ENCODE measurements at places on chromosomes 1 and 21. TPM values are rescaled to one million over a fixed set of nuclear protein-coding genes. Genes with fewer than 3 reads are reported as not detected.

DNA sequence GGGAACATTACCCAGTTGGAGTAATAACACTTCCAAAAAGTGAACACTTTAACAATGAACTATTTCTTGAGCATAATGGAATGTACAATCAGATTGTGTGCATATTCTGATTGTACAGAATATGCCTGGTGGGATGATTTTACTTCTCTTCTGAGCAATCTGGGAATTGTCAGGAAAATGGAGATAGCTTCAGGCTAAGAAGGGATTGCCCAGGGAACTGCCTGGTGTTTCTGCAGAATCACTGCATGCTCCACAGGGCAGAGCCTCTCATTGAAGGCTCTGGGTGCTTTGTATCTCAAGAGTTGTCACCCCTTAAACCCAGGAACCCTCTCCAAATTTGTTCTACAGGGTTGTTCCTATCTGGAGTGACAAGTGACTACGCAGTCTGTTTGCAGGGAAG lies 51.2 kb downstream of the UTP25 start:
- no peak for DNase-seq

- DNase-seq = no peak
These were observed 239.1 kb upstream of the FGGY start for GRCh38 chr1:59057796-59058195.

DNA sequence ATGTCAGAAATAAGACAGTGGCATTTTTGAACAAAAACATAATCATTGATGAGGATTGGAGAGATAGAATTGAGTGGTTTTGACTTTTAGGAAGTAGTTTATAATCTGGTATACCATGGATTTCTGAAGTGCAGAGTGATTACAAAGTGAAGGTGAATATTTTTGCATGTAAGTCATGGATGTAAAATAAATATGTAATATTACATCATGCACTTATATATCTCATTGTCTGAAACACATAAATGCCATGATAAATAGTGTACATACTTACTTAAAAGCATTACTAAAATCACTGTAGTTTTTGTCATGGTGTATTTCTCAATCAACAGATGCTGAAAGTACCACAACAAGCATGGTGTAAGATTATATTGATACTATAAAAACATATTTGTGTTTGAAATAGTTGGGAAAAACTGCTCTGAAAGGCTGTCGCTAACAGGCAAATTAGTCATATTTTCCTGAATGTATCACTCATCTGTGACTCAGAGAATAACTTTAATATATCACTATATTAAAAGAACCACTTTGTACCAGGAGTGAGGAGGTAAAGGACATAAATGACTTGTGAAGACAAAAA lies 24.8 kb upstream of the RGS18 start:
- DNase-seq = no peak

- peak; percentile 88 for DNase-seq
These were observed 11.2 kb upstream of the ADAMTSL4 start for GRCh38 chr1:150537732-150538684.

Gene LRRC8C
- 2.2 TPM for total RNA-seq

Gene PGLYRP4
- total RNA-seq = not detected

- DNase-seq = no peak
These were observed 9.1 kb downstream of the ABCA4 start for GRCh38 chr1:94111879-94112278.

GRCh38 chr1:71039661-71040262 lies 7.9 kb downstream of the PTGER3 start:
- no peak for DNase-seq

- no peak for DNase-seq
These were observed 117.4 kb downstream of the DMRTA2 start for GRCh38 chr1:50305808-50306207.

GRCh38 chr21:39900491-39900890 lies 33.3 kb downstream of the PCP4 start:
- peak; percentile 30 for DNase-seq

- no peak for DNase-seq
These were observed 885 bp downstream of the OR2T10 start for GRCh38 chr1:248596615-248597014.

GRCh38 chr21:44407493-44407892 lies 47.8 kb upstream of the LRRC3 start:
- no peak for DNase-seq

DNA sequence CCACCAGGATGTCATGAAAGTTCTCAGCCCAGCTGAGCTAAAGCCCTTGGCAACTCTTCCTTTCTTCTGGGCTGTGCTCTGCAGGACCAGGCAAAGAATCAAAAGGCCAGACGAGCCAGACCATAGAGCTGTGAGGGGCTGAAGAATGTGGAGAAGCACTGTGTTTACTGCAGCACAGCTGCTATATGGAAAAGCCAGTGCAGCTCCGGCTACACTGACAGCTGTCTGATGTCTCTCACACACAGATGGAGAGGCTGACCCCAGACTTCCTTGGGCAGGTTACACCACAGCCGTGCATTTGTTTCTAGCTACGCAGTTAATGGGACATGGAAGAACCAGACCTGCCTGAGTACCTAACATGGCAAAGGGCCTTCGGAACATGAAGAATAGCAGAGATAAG lies 40.3 kb downstream of the CD247 start:
- DNase-seq = no peak

Gene AKR7A3
- 1.2 TPM for total RNA-seq

Gene CHAF1B
- total RNA-seq = 2.4 TPM

DNA sequence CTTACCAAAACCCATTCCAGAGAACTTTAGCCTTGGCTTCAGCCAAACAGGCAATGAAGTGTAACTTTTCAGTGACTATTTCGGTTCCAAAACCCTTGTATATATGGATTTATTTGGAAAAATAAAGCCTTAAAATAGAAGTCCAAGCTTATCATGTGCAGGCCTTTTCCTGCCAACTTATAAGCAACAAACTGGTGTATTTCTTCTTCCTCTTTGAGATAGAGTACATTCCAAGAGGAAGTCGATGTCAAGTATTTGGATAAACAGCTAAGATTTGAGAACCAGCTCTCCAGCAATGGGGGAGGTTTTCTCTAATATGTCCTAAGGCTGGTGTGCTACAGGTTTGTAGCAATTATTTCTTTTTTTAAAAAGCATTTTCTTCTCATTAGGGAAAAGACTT lies 407.8 kb downstream of the DUSP10 start:
- no peak for DNase-seq

Gene NR5A2
- not detected for total RNA-seq

DNA sequence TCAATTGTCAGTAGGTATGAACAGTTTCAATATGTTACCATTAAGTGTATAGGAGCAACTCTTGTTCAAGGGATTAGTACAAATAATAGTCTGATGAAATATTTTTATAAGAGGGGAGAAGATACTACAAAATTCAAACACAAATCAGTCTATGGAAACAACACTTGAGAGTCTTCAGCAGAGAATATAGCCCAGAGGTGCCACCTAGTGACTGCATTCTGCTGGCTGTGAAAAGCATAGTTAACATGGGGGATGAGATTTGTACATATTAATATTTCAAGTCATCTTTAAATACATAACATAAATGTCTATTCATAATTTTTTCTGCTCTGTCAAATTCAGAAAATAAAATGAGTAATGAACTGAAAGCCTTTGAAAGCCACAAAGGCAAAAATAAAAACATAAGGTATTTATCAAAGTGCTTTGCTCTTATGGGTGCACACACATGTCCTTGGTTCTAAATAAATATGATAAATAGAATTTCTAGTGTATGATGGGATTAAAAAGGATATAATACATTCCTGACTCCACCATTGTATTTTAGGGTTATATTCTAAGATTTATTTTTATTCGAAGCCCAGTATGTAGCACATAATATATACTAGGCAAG lies 440.9 kb upstream of the ZRANB2 start:
- DNase-seq = peak; percentile 45

DNA sequence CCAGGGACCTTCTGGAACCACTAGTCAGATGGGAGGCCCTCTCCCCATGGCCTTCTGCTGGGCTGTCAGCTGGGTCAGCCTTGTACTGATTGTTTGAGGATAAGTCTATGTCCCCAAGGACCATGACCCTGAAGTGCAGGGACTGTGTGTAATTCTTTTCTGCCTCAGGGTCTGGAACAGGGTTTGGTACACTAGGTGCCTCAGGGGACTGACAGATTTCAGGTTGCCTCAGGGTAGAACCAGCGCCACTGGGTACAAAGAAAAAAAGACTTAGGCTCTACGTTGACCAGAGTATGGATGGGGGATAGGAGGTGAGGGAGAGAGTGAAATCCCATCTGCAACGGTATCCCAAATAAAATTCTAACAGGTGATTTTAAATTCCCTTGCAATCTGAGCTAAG lies 3.0 kb downstream of the KDF1 start:
- DNase-seq = no peak

GRCh38 chr1:54965624-54966340 lies 14.6 kb upstream of the TMEM61 start:
- DNase-seq = peak; percentile 47

DNA sequence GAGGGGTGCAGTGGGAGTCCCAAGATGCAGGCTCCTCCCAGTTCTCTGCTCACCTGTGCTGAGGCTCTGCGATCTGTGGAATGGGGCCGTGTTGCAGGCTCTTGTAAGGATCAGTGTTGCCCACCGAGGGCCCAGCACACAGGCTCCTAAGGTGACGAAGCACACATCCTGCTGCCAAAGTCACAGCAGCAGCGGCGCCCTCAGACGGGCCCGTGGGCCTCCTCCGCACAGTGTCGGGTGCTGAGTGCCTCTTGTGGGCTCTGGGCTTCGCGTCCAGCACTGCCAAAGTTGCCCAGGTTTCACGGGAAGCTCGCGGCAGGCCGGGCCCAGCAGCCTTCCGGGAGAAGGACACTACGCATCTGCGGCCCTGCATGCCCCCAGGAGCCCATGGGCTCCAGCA lies 72.1 kb upstream of the ABCG1 start:
- DNase-seq = no peak

Gene OR6K3
- total RNA-seq = not detected

- DNase-seq = no peak
These were observed 146.6 kb downstream of the VPS13D start for GRCh38 chr1:12376236-12377045.

DNA sequence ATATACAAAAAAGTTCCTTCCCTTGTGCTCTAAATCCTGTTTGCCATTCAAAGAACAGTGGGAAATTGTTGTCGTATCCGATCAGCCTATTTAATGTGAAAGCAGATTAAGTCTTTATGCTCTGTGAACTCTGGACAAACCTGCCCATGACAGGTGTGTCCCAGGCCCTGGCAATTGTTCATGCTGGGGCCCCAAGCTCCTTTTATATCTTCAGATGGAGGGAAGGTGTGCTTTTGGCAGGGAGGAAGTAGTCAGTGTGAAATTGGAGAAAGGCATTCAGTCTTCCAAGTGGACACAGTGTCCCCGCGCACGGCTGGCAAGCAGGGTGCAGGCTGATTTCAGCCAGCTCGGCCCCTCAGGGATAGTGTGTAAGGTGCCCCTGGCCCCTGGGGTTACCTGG lies 135.1 kb upstream of the F3 start:
- DNase-seq = no peak

Data from osteoblast (primary cell).